ENCODE measurements at places on chromosomes 16 and 17.

DNA sequence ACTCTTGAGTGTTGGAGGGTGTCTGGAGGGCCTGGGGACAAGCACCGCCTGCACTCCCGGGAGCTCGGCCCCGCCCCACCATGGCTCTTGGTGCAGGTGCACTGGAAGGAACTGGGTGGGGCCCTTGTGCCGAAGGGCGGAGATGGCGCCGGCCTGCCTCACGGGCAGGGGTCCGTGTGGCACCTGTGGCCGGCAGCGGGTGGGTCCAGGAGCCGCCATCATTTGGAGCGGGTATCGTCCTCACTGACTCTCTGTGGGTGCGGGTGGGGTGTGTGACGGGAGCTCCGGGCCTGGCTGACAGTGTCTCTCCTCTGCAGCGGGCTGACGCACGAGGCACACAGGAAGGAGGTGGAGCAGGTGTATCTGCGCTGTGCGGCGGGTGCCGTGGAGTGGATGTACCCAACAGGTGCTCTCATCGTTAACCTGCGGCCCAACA lies 5.2 kb downstream of the METRNL start:
- H3K27me3 ChIP-seq: no peaks in the 10 kb centered on the region
- DNase-seq: no peak

GRCh38 chr17:4544135-4544950 lies 10.8 kb downstream of the MYBBP1A start:
- no peak overlapping the region for H3K4me3 ChIP-seq
- DNase-seq: no peak
- peaks cover 13% of the 10 kb centered on the region for H3K36me3 ChIP-seq
- no peaks in the 10 kb centered on the region for H3K4me1 ChIP-seq
- no peaks in the 10 kb centered on the region for H3K27me3 ChIP-seq
- H3K27ac ChIP-seq: no peak overlapping the region

GRCh38 chr17:63113167-63113566 lies 147.1 kb downstream of the TANC2 start:
- no peaks in the 10 kb centered on the region for H3K36me3 ChIP-seq
- no peak for DNase-seq
- no peaks in the 10 kb centered on the region for H3K27me3 ChIP-seq
- no peaks in the 10 kb centered on the region for H3K4me1 ChIP-seq
- H3K4me3 ChIP-seq: no peak overlapping the region

GRCh38 chr16:82715160-82715559 lies 88.4 kb downstream of the CDH13 start:
- no peaks in the 10 kb centered on the region for H3K36me3 ChIP-seq
- no peak overlapping the region for H3K4me3 ChIP-seq
- H3K27ac ChIP-seq: no peak overlapping the region
- DNase-seq: no peak
- peaks cover 2% of the 10 kb centered on the region for H3K27me3 ChIP-seq
- no peaks in the 10 kb centered on the region for H3K4me1 ChIP-seq

DNA sequence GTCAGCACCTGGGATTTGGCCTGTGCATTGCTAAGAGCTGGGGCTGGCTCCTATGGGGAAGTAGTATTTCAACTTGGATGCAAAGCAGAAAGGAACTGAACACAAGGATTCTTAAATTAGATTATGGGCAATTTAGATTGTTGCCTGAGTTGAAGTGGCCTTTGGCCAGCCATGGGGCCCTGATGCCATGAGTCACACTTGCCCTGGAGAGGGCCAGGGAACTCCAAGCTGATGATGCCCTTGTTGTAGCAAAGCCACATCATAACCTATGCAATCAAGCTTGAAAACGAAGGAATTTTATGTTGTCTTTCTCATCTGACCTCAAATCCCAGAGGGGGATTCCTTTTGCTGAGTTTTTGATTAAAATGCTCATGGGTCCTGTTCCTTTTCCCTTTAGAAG lies 3.9 kb upstream of the SPATA32 start:
- peaks cover 49% of the 10 kb centered on the region for H3K4me1 ChIP-seq
- no peak overlapping the region for H3K4me3 ChIP-seq
- no peak for DNase-seq
- no peaks in the 10 kb centered on the region for H3K27me3 ChIP-seq
- peak overlapping the region; percentile 61 for H3K27ac ChIP-seq
